Stimulated activated CD8-positive, alpha-beta memory T cell treated with anti-CD3 and anti-CD28 coated beads, Interleukin-7, amount 100 ng/mL, for 48 hours (primary cell): ENCODE measurements at places on chromosomes 1 and 21.

DNA sequence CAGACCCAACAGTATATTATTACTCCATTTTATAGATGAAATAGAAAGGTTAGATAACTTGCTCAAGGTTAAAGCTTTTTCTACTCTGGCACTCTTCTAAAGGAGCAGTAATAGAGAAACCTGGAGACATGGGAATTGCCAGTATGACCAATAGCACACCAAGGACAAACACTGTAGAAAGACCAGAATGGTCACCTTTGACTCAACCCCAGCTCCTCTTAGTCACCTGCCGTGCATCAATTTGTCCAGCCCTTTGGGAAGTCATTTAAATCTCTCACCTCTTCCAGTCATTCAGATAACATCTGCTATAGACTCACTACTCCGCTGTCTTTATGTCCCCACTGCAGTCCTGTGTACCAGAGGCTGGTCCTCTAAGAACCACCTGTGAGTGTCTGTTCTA lies 23.9 kb upstream of the SLC44A3 start:
- no peak for DNase-seq

DNA sequence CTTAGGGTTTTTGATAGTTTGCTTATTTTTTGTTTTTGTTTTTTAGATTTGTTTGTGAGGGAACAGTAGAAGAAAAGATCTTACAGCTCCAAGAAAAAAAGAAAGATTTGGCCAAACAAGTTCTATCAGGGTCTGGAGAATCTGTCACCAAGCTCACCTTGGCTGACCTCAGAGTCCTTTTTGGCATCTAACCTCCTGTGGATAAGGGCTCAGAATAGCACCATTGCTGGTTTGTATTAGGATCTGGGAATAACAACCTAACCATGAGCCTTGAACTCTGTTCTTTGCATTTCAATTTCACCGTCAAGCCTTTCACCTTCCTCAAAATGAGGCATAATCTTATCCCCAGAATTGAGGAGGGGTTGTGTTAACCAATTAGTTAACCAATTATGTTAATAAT lies 20.2 kb downstream of the TRIM45 start:
- no peak for DNase-seq

DNA sequence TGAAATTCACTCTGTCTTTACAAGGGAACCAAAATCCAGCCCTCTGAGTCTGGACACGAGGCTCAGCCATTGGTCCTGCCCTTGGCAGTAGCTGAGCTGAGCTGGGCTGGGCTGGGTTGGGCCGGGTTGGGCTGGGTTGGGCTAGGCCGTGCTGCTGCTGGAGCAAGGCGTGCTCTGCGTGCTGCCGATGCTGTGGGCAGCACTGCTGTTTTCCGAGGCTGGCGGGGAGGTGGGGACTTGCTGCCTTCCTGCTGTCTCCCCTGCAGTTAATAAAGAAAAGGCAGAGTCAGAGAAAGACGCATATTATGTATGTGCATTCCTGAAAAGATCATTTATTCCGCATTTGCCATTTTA lies 182.9 kb downstream of the CDC7 start:
- DNase-seq, result no peak

DNA sequence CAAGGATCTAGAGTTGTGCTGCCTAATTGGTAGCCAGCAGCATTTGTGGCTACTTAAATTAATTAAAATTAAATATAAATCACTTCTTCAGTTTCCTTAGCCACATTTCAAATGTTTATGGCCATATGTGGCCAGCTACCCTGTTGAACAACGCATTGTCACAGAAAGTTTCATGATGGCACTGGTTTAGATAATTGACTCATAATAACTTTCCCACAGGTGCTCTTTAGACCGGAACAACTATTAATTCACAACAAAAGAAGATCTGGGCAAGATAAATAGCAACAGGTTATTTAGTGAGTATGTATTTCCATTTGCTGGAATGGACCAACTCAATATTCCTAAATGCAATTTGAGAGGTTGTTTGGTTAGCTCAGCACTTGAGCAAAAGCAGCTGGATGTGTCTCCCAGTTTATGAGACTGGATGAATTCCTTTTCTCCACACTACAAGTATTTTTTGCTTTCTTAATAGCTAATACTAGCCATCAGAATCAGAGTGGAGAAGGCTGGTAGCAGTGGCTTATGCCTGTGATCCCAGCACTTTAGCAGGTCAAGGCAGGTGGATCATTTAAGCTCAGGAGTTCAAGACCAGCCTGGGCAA lies 3.7 kb upstream of the AMIGO1 start:
- DNase-seq, result no peak

- DNase-seq, result no peak
These were observed 13.2 kb upstream of the BCAR3 start for GRCh38 chr1:93694819-93695218.

DNA sequence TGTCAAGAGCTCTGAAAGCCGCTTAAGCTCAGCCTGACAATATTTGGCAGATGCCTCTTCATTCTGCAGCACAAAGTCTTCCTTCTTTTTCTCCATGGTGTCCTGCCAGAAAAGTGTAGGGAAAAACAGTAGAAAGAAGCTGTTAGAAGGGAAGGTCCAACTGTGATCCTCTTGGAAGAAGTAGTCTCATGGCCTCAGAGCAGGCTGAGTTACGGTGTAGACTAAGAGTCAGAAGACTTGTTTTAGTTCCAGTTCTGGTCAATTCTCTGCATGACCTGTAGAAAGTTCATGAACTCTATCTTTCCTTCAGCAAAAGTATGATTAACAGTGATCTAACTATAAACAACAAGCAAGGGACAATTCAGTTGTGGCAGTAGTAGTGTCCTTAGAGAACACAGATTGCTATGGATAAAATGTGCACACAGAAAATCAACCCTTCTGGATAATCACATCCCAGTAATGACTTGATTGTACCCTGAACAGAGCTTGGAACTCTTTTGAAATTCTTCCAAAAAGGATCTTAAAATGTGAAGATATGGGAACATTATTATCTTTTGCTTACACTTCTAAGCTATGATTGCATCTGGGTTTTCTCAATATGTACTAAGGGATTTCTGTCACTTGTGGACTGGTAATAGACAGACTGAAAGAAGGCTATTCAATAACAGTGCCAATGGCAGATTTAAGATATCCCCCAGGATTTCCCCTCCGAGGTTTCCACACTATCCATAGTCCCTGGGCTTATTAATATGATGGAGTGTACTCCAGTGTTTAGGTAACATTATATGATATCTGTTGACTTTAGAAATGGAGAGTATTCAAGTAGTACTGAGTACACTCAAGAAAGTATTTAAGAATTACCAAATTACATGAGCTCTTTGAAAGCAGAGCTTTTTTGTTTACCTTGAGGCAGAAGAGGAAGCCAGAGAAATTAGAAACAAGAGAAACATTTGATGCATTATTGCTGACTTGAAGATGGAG lies 22.1 kb upstream of the GBP2 start:
- DNase-seq, result no peak

GRCh38 chr1:204296431-204296988 lies 63.2 kb downstream of the PLEKHA6 start:
- DNase-seq, result no peak

GRCh38 chr1:186218654-186219352 lies 156.2 kb downstream of the TPR start:
- DNase-seq, result no peak

DNA sequence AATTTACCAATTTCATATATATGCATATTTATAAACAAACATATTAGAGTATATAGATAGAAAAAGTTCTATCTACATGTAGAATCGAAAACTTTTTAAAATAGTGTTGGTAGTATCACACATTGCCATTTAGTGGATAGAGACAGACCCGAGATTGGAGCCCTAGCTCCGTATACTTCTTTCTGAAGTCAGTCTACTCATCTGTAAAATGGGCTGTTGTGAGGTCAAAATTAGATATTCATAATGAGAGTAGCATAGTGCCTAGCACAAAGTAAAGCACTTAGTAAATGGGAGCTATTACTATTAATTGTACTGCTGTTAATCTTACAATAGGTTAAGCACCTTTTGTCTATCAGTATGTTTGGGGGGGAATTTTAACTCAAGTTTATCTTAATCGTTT lies 4.2 kb upstream of the RSPH1 start:
- no peak for DNase-seq

GRCh38 chr1:3186526-3186921 lies 117.5 kb downstream of the PRDM16 start:
- no peak for DNase-seq

DNA sequence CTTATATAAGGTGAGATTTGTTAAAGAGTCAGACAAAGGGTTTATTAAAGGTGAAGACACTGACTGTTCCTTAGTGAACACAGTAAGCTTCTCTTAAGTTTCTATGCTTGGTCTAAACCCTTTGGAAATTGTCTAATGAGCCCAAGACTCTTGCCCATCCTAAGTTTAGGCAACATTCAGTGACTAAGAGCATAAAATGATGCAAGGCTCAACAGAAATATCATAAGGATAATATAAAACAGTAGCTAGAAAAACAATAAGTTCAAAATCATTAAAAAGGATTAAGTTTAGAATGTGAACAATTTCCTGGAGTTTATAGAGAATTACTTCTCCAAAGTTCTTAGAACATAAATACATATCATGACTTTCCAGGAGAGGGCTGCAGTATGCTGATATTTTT lies 108.9 kb upstream of the PDC start:
- DNase-seq, result no peak

GRCh38 chr1:76998582-76999223 lies 131.4 kb downstream of the ST6GALNAC5 start:
- no peak for DNase-seq

DNA sequence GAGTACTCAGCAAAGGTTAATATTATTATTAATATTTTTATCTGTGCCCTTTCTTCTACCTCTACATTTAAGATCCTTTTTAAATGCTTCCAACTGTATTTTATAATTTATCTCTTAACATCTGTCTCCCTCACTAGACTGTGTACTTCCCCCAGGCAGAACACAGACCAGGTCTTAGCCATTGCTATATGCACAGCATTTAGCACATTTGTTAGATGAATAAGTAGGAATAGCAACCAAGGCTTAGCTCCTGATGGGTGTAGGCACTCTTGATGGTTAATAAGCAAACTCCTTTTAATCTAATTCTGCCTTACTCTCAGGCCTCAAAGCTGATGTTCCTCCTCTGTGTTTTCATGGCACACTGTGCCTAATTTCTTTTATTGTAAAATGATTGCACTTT lies 83.7 kb upstream of the GNG12 start:
- no peak for DNase-seq

DNA sequence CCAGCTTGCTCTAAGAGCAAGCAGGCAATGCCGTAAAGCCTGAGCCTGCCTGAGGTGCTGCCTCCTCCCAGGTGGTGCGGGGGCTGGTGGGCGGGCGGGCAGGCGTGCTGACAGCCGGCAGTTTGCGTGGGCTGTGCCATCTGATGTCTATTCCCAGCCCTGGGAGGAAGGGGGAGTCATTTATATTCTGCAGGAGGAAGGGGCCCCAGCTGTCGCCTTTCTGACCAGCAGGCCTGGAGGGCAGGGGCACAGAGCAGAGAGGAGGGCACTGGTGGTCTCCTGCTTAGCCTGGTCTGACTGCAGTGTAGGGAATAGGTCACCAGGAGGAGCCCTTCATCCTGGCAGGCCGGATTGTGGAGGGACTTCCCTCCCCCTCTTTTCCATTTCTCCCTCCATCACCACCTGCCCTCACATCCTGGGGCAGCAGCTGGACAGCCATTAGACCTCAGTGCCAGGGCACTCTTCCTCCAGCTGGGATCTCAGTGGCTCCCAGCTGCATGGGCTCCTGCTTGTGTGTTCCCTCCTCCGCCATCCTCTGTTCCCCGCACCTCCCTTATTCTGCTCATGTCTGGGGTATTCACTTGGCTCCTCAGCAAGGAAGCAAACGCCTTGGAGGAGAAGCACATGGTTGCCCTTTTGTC lies 4.4 kb downstream of the CYB561D1 start:
- DNase-seq, result no peak

DNA sequence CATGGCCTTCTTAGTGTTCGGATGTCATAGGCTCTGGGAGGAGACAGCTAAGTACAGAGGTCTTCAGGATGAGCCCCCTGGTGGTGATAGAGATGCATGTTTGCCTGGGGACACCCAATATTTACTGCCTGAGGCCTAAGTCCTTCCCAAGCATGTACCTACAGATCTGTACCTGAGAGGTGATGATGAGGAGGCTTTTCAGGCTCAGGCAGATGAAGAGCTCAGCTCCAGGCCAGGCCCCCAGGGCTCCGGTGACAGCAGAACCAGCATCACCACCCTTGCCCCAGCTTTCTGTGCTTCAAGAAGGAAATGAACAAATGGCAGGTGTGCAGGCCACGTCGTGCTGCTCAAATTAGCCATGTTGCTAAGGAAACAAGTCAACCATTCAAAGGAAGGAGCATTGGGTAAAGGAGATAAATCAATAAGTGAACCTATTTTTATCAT lies 21.1 kb downstream of the CACNA1E start:
- DNase-seq, result no peak

DNA sequence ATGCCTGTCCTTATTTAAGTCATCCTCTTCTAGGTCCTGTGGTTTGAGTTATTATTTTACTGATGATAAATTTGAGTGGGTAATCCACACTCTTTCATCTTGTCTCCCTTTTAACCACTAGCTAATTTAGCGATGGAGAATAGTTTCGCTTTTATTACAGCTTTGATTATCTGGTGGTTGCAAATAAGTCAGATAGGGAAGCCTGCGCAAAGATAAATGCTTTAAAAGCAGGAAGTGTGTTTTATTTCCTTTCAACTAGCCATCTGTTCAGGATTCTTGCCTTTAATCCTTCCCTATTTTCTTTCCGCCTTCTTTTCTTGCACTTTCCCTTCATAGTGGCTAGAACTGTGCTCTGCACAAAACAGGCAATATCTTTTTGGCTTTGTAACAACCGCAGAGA lies 129.0 kb downstream of the TGFB2 start:
- no peak for DNase-seq

DNA sequence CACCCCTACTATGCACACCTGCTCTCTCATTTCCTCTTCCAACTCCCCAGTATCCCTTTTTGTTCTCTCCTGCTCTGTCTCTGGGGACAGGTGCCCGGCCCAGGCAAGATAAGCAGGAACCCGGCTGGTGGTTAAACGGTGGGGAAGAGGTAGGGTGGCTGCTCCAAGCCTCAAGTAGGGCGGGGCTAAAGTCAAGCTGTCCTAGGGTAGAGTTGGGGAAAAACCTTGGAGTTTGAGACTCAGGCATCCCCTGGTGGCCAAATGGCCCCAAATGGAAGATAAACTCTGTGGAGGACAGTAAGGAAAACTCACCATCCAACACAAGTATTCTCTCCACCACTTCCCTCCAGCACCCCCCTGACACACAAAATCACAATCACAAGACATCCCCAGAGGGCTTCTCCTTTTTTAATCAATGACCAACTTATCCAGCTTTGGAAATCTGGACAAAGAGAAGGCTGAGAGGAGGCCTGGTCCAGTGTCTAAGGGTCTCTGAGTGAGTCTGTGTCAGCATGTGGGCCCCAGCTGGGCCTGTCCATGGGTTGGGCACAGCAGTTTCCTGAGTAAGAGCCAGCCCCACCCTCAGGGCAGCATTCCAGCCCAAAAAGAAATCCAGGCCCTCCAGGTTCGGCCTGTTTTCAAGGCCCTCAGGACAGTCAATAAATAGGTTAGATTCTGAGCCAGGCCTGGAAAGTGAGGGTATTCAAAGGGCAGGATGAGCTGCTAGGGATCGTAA lies 9.8 kb downstream of the POMGNT1 start:
- no peak for DNase-seq
